ENCODE measurements at places on chromosomes 2 and 18.

- peaks cover 17% of the 10 kb centered on the region for H3K4me1 ChIP-seq
- H3K27ac ChIP-seq, result peak within 1 kb of the TSS; percentile 70
- H3K36me3 ChIP-seq, result peaks cover 27% of the 10 kb centered on the region
- DNase-seq, result peak; percentile 99
- no peaks in the 10 kb centered on the region for H3K27me3 ChIP-seq
- H3K4me3 ChIP-seq, result peak within 1 kb of the TSS; percentile 88
These were observed at the start of gene PTCD3 for GRCh38 chr2:86105969-86106945. PTCD3 (plus strand) TSS chr2:86106235; CDS start chr2:86106248, 13 bp downstream.

- H3K27ac ChIP-seq, result no peak overlapping the region
- no peak for DNase-seq
- H3K27me3 ChIP-seq, result peaks cover 56% of the 10 kb centered on the region
These were observed 21.3 kb upstream of the BCL2L11 start for GRCh38 chr2:111099402-111099801.

DNA sequence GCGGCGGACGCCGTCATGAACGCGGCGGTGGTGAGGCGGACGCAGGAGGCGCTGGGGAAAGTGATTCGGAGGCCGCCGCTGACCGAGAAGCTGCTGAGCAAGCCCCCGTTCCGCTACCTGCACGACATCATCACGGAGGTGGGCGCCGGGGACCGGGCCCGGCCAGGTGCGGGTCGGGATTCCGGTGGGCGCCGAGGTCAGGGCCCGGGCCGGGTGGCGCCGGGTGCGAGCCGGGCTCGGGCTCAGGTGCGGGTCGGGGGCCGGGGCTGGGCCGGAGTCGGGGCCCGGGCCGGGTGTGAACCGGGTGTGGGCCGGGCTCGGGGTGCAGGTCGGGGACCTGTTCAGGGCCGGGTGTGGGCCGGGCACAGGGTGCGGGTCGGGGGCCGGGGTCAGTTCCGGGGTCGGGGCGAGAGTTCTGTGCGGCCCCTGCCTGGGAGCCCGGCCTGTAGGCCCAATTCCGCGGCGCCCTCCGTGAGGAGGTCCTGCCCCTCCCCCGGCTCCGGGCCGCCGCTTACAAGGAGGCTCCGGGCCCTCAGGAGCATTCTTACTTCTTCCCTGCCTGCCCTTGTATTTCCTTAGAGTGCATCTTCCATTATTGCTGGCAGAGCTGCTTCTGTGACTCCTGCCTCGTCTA lies 447 bp downstream of the TRAF3IP1 start:
- no peak overlapping the region for H3K27ac ChIP-seq
- H3K4me3 ChIP-seq, result peak overlapping the region; percentile 75
- H3K4me1 ChIP-seq, result peaks cover 7% of the 10 kb centered on the region
- DNase-seq, result peak; percentile 67
- H3K36me3 ChIP-seq, result no peaks in the 10 kb centered on the region

GRCh38 chr18:32276256-32276655 lies 86.4 kb downstream of the MEP1B start:
- no peaks in the 10 kb centered on the region for H3K4me1 ChIP-seq
- H3K4me3 ChIP-seq, result no peak overlapping the region
- DNase-seq, result no peak
- H3K27ac ChIP-seq, result no peak overlapping the region

GRCh38 chr18:22713511-22713910 lies 219.6 kb upstream of the RBBP8 start:
- no peak for DNase-seq
- H3K4me1 ChIP-seq, result peaks cover 33% of the 10 kb centered on the region
- no peaks in the 10 kb centered on the region for H3K36me3 ChIP-seq

- peak overlapping the region; percentile 38 for H3K4me3 ChIP-seq
- no peaks in the 10 kb centered on the region for H3K36me3 ChIP-seq
- H3K4me1 ChIP-seq, result peaks cover 34% of the 10 kb centered on the region
These were observed 100.5 kb upstream of the ITPRID2 start for GRCh38 chr2:181790716-181791649.

GRCh38 chr18:24111936-24112335 lies 26.9 kb upstream of the CABYR start:
- H3K4me3 ChIP-seq, result no peak overlapping the region
- DNase-seq, result no peak
- no peaks in the 10 kb centered on the region for H3K27me3 ChIP-seq
- H3K27ac ChIP-seq, result no peak overlapping the region
- H3K4me1 ChIP-seq, result peaks cover 5% of the 10 kb centered on the region

DNA sequence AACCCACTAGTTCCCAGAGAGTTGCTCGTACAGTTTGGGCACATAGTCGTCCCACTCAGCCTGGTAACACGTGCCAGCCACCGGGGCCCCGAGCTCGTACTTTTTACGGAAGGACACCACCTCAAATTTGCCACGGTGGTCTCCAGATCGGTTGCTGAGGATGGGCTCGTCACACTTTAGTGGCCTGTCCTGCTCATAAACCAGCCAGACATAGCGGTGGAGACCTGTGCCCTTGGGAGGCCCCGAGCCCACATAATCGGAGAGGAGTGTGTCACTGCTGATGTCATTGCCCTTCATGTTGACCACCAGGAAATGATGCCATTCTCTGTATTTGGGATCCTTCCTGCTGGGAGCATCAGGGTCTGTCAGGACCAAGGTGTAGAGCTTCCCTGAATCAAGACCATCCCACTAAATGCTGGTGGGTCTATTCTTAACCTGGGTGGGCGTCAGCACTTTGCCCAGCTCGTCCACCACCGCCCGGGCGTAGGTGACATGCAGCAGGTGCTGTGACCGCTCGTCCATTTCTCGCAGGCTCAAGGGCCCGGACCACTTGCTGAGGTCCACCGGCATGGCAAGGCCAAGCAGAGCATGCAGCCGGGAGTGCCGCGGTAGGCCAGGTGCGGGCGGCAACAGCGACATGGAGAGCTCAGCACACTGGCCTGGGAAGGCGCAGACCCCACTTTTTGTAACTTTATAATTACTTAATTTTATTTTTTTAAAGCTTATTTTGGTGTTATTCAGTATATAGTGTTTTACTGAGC lies 12.9 kb downstream of the RETSAT start:
- no peak for DNase-seq
- H3K27me3 ChIP-seq, result no peaks in the 10 kb centered on the region
- H3K36me3 ChIP-seq, result no peaks in the 10 kb centered on the region

- no peak for DNase-seq
- no peak overlapping the region for H3K27ac ChIP-seq
- H3K4me3 ChIP-seq, result no peak overlapping the region
- H3K4me1 ChIP-seq, result peaks cover 22% of the 10 kb centered on the region
These were observed 22.8 kb upstream of the DAW1 start for GRCh38 chr2:227848586-227848985.

GRCh38 chr2:185787227-185788145 lies 48.9 kb downstream of the FSIP2 start:
- no peaks in the 10 kb centered on the region for H3K4me1 ChIP-seq
- peak; percentile 74 for DNase-seq
- no peak overlapping the region for H3K4me3 ChIP-seq
- no peaks in the 10 kb centered on the region for H3K36me3 ChIP-seq
- H3K27me3 ChIP-seq, result no peaks in the 10 kb centered on the region
- no peak overlapping the region for H3K27ac ChIP-seq

GRCh38 chr2:46009315-46009714 lies 287.9 kb upstream of the EPAS1 start:
- no peak overlapping the region for H3K4me3 ChIP-seq
- H3K27me3 ChIP-seq, result no peaks in the 10 kb centered on the region
- H3K4me1 ChIP-seq, result peaks cover 24% of the 10 kb centered on the region
- no peak overlapping the region for H3K27ac ChIP-seq
- no peak for DNase-seq
- no peaks in the 10 kb centered on the region for H3K36me3 ChIP-seq

DNA sequence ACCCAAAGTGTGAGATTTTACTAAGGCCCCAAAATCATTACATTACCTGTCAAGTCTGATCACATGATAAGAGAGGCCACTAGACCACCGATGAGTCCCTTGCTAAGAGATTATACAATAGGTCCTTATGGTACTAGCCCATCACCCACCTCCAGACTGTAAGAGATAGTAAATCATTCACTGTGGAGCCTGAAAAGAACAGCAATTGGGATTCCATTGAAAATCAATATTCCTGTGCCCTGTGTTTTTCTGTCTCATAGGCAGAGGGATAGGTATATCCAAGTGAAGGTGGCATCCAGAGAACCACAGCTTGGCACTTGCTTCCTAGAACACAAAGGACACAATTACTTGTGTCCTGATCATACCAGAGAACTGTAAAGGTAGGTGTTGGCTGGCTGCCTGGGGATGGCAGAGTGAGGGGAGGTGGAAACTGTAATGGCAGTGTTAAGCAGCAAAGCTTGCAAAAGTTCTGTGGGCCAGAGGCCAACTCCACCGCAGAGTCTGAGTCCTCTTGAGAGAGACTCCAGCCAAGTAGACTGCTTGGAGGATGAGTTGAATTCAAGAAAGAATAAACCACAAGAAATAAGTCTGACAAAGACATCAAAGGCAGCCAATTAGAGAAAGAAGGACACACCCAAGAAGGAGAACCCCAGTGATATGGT lies 102.0 kb upstream of the PIEZO2 start:
- peak overlapping the region; percentile 61 for H3K27ac ChIP-seq
- H3K4me3 ChIP-seq, result no peak overlapping the region
- no peaks in the 10 kb centered on the region for H3K36me3 ChIP-seq

GRCh38 chr2:137865954-137866540 lies 98.2 kb upstream of the HNMT start:
- peak; percentile 53 for DNase-seq
- H3K4me1 ChIP-seq, result no peaks in the 10 kb centered on the region
- H3K27ac ChIP-seq, result no peak overlapping the region
- H3K4me3 ChIP-seq, result no peak overlapping the region
- no peaks in the 10 kb centered on the region for H3K27me3 ChIP-seq

DNA sequence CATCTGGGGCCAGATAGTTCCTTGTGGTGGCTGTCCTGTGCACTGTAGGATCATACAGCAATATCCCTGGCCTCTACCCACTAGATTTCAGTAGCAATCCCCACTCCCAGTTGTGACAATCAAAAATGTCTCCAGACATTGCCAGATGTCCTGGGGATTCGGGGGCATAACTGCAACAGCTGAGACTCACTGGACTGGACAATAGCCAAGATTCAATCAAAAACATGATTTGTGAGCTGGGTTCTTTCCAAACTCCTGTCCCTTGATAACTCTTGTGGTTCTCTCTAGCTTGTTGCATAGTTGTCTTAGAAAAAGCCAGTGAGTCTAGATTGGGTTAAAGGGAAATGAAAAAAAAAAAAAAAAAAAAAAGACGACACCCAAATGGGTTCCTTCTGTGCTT lies 293.4 kb downstream of the CELF4 start:
- H3K27me3 ChIP-seq, result peaks cover 29% of the 10 kb centered on the region
- DNase-seq, result no peak
- H3K4me1 ChIP-seq, result no peaks in the 10 kb centered on the region
- H3K4me3 ChIP-seq, result no peak overlapping the region
- H3K36me3 ChIP-seq, result no peaks in the 10 kb centered on the region

GRCh38 chr2:62054029-62054791 lies 141.7 kb upstream of the B3GNT2 start:
- no peak overlapping the region for H3K4me3 ChIP-seq
- H3K27me3 ChIP-seq, result no peaks in the 10 kb centered on the region
- no peak overlapping the region for H3K27ac ChIP-seq
- no peaks in the 10 kb centered on the region for H3K36me3 ChIP-seq
- no peaks in the 10 kb centered on the region for H3K4me1 ChIP-seq

DNA sequence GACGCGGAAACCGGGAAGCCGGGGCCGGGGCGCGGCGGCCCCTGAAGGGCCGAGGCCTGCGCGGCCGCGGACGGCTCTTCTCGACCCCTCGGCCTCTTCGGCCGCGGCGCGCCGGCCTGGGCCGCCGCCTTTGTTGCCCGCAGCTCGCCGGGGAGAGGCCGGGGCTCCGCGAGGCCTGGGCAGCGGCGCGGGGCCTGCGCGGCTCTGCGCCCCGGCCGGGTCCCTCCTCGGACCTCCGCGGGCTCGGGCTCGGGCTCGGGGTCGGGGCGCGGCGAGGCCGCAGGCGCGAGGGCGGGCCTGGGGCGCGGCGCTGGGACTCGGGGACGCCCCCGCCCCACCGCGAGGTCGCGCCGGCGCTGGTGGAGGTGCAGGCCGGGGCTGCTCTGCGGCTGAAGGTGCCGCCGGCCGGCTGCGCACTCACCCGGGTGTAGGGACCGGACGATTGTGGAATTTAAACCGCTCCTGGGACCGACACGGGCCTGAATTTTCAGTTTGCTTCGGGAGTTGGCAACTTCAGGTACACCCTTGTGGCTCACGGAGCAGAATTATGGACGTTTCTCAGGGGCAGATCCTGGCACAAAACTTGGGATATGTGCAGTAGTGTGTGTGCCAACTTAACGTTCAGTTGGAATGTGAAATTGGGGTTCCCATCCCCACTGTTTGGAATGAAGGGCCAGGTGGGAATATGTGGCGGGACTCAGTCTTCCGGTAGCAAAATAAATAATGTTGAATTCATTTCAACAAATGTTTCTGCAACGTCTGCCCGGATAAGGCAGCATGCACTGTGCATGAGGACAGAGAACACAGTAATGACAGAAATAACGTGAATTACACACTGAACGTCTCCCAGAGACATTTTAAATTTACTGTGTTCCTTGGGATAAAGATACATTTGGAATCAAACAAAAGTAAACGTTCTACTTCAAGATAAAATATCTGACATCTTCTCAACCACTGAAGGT lies 787 bp downstream of the SOCS6 start:
- no peaks in the 10 kb centered on the region for H3K36me3 ChIP-seq
- peak; percentile 67 for DNase-seq
- peak overlapping the region; percentile 65 for H3K27ac ChIP-seq
- H3K4me1 ChIP-seq, result peaks cover 34% of the 10 kb centered on the region
- no peaks in the 10 kb centered on the region for H3K27me3 ChIP-seq
- peak overlapping the region; percentile 84 for H3K4me3 ChIP-seq

DNA sequence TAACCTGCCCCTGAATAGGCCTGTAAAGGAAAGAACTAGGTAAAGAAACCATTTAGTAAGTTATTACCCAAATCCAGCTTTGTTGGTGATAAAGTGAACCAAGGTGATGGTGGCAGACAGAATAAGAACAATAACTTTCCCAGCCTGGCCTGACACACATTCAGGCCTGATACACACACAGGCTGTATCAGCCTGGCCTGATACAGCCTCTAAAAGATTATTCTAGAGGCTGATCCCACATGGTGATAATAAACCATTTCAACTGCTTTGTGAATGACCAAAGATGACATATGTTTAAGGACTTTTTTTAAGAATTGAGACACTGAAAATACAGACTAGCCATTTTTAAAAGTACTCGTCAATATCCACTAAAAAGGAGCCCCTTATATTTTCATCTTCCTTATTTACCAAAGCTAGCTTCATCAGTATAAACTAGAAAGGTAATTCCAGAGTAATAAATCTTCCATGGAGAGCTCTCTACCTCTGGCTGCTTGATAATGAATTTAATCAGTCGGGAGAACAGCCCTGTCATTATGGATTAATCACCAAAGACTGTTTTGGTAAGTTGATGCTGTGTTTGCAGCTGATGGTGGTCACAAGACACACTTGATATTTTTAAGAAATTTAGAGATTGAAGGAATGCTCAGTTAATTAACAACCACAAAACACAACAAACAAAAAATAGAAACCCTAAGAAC lies 77.2 kb downstream of the SLC8A1 start:
- H3K4me3 ChIP-seq, result no peak overlapping the region
- peaks cover 31% of the 10 kb centered on the region for H3K4me1 ChIP-seq
- no peak for DNase-seq

GRCh38 chr2:133421516-133422324 lies 146.5 kb downstream of the NCKAP5 start:
- no peaks in the 10 kb centered on the region for H3K4me1 ChIP-seq
- no peak overlapping the region for H3K27ac ChIP-seq
- peaks cover 2% of the 10 kb centered on the region for H3K27me3 ChIP-seq
- H3K4me3 ChIP-seq, result no peak overlapping the region
- DNase-seq, result peak; percentile 40

All from GM23248 (cell line).